ENCODE measurements at places on chromosomes 7 and 10.
A peak's percentile ranks its signal among the peaks of the same experiment; 100 is the strongest.

DNA sequence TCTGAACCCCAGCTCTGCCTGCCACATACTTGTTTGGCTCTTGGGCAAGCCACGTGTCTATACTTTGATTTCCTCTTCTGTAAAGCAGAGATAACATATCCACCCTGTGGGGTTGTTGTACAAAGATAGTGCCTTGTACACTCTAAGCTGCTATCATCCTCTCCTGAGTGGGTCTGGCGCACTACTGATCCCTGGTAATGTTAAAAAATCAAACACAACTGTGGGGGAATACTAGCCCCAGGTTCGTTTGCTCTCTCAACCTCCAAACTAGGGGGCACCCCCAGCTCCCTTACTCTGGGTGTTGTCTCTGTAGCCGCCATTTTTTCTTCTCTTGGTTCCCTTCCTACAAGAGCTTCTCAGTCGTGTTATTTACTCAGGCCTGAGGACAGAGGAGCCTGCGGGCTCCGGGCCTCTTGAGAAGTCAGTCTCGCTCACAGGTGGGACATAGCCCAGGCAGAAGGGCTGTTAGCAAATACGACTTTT, 1.0 kb downstream of the POLM start:
- no peak for DNase-seq

DNA sequence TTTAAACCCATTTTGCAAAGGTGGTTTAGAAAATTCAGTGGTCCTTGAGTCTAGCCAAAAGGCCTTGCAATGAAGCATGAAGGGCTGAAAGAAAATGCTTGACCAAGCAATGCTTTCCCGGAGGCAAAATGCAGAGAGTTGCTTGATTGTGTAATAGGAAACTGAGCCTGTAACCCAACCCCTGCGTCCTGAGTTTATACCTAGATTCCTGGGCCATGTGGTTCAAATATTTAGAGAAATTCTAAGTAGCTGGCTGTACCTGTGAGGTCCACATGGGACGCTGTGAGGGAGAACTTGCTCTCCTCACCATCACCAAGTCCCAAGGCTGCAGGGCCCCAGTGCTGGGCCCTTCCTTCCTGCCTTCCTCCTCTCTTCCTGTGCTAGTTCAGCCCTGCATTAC, 45.7 kb downstream of the CXCL12 start:
- DNase-seq = no peak

- no peak for DNase-seq
Measured at GRCh38 chr10:127368929-127369328, 172.5 kb upstream of the INSYN2A start.

DNA sequence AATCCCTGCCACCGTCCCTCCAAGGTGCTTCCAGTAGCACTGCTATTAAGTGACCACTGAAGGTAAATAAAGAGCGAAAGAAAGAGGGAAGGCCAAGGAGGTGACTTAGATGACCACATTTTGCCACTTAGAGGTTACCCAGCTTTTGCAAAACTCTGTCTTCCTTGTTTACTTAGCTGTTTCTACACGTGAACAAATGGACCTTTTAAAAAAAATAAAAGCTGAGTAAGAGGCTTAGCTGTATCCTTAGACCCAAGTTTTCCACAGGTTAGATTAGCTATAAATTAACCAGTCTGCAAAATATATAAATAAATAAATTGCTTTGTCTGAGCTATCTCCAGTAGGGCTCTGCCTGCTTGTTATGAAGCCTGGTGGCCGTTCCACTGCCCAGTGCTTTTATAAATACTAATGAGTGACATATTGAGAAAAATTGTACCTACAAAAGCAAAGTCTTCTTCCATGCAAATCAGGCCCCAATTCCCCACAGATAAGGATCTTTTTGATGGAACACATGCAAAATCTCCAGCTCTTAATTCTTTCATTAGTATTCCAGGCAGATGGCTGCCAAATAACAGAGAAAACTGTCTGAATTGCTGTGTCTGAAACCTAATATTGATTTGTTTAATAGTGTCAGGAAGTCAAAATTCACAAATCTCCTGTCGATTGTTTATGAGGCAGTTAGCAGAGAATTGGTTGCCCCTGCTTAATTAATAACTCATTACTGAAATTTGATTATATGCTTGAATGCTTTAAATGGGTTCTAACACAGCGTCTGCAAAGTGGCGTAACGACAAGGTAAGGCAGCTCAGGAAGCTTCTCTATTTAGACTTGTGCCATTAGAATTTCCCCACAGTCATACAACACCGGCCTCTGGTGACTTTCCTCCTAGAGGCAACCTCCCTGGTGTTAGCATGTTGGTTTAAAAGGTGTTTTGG, 176.7 kb downstream of the EMX2 start:
- no peak for DNase-seq

DNA sequence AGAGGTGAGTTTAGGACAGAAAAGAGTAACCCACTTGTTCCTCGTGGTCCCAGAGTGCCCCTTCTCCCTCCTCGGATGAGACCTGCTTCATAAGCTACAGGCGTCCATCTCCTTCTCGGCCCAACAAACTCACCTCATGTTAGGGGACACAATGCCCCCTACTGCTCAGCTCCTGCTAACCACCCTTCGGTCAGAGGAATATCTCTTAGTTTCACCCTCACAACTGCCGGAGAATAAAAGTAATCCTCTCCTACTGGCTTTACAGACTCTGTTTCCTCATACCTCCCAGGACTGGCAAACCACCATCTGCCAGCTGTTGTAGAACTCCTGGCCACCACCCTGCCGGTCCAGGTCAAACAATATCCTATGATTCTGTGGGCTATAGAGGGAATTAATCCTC, 3.2 kb downstream of the AKR1B15 start:
- DNase-seq = no peak

DNA sequence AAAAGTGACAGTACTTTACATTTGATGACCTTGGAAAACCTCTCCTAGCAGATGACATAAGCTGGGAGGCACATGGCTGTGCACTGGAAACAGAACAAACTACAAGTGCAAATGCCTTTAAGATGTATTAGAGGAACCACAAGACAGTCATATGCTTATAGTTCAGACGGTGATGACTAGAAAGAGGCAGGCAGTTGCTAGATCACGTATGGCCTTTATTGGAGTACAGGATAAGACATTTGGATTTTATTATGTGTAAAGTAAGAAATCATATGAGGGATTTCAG, 290.0 kb downstream of the SORCS1 start:
- no peak for DNase-seq

DNA sequence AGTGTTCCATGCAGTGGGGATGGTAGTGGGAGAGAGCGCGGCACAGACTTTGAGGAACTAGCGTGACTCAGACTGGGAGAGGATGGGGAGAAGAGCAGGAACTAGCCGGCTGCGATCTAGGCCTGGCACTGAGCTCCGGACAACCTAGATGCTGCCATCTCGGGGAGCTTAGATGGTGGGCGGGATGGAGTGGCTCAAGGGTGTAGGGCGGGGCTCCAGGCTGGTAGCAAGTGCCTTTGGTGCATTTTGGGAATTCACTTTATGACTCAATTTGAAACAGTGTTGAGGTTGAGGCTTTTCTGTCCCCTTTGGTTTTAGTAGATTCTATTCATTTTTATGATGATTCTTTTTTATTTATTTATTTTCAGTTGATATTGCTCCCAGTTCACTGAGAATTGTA, 185.3 kb upstream of the GPR26 start:
- DNase-seq = no peak

DNA sequence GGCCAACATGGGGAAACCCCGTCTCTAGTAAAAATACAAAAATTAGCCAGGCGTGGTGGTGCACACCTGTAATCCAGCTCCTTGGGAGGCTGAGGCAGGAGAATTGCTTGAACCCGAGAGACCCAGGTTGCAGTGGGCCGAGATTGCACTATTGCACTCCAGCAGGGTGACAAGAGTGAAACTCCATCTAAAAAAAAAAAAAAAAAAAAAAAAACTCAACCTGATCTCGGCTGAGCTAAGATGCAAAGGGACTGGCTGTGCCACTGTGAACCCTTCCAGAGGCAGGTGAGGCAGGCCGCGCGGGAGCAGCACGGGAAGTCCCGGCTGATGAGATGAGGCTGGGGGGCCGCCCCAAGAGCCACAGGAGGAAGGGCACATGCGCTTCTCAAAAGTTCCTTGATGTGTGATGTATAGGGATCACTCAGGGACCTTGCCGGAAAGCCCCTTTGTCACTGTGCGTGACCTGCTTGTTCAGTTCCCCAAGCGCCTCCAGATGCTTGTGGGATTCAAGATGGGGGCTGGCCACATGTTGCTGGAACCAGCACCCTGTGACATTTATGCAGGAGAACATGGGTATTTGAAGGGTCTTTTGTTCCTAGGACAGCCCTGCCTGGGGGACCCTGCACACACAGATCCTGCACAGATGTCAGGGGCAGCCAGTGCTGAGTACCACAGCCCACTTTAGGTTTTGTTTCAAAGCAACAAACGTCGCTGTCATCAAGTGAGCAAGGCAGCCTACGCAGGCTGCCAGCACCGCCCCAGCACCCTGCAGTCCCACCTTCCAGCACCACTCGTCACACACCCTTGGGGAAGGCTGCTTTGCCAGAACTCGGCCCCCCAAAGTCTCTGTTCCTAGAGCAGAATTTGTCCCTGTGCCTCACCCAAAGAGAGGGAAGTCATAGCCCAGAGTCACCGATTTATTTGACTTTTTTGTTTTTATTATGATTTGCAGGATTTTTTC, 74.8 kb upstream of the SH2B2 start:
- no peak for DNase-seq

DNA sequence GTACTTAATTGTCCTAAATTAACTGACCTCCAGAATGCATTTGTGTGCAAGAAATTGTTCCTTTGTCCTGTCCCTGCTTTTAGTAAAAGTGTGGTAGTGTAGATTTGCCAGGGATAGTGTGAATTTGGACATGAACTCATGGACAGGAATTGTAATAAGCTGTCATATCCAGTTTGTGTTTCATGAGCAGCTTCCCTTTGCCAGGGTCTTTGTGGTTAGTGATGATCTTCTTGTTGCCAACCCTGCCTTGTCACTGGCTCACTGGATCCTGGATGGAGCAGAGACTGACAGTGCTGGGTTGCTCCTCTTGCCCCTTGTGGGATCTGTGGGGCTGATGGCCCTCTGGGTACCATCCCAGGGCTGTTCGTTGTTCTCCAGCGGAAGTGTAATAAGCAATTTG, 110.1 kb downstream of the CCNY start:
- DNase-seq = no peak

DNA sequence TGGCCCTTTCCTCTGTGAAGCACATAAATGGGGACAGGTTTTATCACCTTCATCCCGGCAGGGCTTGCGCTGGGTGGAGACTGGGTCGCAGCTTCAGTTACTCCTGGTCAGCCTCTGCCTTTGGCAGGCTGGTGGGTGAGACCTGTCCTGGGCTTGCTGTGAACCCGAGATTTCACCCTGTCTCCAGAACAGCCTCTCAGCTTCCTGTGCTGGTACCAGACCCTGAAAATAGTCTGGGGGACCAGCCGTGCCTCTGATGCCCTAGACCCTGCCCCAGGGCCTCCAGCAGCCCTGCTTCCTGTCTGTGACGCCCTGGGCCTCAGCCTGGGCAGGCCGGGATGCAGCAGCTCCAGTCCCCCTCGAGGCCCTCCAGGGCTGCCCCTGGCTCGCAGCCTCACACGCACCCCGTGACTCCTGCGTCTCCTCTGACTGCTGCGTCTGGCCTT, 13.2 kb upstream of the PWWP2B start:
- peak; percentile 20 for DNase-seq

GRCh38 chr10:113047963-113048781, 98.1 kb downstream of the TCF7L2 start:
- no peak for DNase-seq

DNA sequence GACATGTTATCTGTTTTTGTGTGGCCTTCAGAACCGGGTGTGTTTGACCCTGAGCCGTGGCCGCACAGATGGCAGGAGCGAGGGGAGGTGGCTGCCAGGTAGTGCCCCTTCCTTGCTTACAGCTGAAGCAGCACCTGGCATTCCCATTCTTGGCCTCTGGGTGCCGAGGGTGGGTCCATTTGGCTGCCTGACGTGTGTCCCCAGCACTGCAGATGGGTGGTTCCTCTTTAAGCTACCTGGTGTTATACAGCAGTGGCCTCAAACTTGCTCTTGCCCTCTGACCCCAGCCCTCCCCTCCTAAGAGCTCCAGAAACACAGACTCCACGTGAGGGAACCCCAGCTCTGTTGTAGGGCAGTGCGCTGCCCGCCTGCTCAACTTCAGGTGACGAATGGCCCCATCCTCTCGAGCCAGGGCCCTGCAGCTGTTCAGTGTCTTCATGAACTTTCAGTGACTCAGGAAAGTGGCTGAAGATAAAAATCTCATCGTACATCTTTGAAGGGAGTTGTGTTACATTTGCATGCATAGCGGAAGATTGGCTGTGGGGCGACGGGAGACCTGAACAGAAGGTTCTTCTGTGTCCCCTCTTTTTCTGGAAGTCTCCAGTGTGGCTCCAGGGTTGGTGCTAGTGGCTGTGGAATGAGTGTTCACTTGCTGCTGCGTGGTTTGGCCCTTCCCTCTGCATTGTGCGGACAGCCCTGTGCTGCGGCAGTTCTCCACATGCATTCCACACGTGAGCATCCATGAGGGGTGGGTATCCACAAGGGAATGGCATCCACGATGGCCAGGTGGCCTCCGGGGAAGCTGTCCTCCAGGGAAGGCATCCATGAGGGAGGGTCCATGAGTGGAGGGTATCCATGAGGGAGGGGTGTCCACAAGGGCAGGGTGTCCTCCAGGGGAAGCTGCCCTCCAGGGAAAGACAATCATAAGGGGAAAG, 91.6 kb downstream of the INPP5A start:
- DNase-seq = peak; percentile 26

DNA sequence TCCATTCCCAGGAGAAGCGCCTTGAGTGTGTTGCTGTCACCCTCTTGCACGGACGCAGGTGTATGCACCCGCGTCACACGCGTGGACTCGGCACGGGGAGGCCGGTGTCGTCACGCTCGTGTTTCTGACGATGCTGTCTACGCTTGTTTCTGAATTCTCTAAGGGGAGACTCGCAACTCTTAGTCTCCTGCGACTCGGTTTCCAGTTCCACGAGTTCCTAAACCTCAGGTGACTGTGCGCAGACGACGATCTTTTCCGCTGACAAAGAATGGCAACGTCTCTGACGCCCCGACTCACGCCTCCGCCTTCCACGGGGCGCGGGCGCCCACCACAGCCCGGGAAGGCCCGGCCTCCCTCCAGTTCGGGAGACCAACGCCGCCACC, 579 bp downstream of the IDI1 start:
- peak; percentile 70 for DNase-seq

GRCh38 chr10:29007748-29008610, 280.9 kb upstream of the LYZL1 start:
- DNase-seq = peak; percentile 60

- no peak for DNase-seq
Measured at GRCh38 chr10:508726-509125, 180.7 kb downstream of the DIP2C start.

GRCh38 chr10:99938563-99938962, 71.2 kb downstream of the DNMBP start:
- DNase-seq = no peak

GRCh38 chr7:149085866-149086265, 4.7 kb downstream of the ZNF786 start:
- no peak for DNase-seq

- DNase-seq = no peak
Measured at GRCh38 chr10:538895-539294, 150.6 kb downstream of the DIP2C start.

- no peak for DNase-seq
Measured at GRCh38 chr7:108735814-108736213, 166.1 kb downstream of the DNAJB9 start.

Measured in femur (tissue), 1 donor.